ENCODE measurements at places on chromosomes 1 and 21.

GRCh38 chr1:84174051-84174556 is 30.0 kb downstream of the PRKACB start:
- DNase-seq = peak; percentile 30

- DNase-seq = no peak
These were observed 159.3 kb upstream of the SGIP1 start for GRCh38 chr1:66374561-66375111.

DNA sequence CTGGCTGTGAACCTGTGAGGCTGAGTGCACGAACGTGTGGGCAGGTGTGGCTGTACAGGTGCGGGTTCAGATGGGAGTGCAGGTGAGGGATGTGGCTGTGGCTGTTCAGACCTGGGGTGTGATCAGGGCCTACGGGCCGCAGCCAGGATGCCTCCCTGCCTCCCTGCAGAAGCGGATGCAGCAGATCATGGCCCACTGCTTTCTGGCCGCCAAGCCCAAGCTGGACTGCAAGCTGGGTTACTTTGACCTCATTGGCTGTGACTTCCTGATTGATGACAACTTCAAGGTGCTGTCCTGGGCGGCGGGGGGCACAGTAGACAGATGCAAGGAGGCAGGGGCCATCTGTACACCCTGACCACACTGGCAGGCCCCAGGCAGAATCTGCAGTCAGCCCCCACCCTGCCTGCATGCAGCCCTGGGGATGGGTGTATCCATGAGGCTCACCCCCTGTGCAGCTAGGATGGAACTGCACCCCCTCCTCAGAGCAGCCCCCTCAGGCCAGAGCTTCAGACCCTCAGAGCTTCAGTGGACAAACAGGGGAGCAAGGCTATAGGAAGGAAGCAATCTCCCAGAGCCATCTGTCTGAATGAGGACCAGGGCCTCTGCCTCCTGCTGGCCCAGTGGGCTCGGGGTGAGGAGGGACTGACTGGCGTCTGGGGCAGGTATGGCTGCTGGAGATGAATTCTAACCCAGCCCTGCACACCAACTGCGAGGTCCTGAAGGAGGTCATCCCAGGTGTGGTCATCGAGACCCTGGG is 9.8 kb downstream of the TNFRSF18 start:
- no peak for DNase-seq

DNA sequence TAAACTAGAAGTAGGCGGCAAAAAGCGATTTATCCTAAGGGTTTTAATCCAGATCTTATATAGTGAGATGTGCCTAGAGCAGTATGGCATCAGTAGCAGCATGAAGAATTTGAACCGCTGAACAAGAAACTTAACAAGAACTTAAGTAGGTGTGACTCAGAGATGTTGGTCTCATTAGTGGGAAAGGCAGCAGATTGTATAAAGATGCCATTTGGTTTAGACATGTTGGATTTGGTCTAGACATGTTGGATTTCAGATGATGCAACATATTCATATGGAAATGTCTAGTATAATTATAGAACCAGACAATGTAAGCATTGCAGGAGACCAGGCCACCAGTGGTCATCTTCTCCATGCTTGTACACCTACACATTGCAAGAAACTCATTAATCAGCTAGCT is 42.1 kb upstream of the ZP4 start:
- DNase-seq = no peak

DNA sequence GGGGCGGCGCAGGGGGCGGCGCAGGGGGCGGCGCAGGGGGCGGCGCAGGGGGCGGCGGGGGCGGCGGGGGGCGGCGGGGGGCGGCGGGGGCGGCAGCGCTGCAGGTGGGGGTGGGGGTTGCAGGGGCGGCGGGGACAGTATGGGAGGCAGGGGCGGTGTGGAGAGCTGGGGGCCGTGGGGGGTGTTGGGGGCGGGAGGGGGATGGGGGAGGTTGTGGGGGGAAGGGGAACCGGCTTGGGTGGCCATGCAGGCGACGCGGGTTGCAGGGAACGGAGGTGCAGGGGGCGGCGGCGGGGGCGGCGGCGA is 13.0 kb upstream of the SLC19A1 start:
- DNase-seq = no peak

- DNase-seq = peak; percentile 16
These were observed 56.2 kb upstream of the RASAL2 start for GRCh38 chr1:178037510-178038253.

GRCh38 chr21:46096596-46097335 is 1.1 kb upstream of the COL6A2 start:
- no peak for DNase-seq

DNA sequence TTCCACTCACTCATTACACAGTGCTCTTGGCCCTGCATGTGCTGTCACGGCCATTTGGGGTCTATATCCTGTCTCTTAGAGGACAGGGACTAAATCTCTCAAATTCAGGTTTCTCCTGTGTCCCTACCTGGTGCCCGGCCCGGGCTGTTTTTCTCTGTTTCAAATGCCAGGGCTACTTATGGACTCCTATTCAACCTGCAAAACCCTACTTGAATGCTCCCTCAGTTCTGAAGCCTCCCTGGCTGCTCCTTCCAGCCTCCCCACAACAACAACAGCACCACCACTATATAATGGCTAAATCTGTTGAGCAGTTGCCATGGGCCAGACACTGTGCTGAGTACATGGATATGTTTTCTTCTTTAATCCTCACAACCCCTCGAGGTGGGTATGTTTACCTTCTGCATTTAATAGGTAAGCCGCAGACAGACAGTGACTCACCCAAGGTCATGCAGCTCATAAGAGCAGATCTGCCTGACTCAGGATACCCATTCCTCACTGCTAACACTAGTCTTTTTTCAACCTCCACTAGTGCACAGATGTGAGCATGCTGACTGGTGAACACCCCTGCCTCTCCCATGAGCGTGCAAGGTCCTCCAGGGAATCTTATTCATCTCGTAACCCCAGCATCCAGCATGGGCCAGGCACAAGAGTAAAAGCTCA is 29.9 kb downstream of the DHRS3 start:
- no peak for DNase-seq

GRCh38 chr1:98406352-98407088 is 255.0 kb upstream of the SNX7 start:
- no peak for DNase-seq

GRCh38 chr1:44154049-44154448 is 12.6 kb upstream of the KLF18 start:
- no peak for DNase-seq

DNA sequence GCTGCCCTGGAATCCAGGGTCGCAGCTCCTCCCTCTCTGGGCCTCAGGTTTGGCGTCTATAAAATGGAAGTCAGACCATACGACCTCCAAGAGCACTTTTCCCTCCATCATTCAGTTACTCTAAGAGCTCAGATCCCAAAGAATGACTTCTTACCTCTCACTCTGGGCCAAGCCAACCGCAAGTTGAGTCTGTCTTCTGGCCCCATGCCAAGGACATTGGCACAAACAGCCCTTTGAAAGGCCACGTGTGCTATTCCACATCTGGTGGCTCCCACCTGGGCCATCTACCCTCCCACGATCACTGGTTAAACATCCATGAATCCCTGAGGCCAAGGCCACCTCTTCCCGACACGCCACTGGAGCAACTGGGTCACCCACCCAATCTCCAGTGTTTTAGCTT is 12.4 kb downstream of the SLC2A7 start:
- DNase-seq = no peak

- DNase-seq = no peak
These were observed 127.1 kb upstream of the CACYBP start for GRCh38 chr1:174872615-174873058.

DNA sequence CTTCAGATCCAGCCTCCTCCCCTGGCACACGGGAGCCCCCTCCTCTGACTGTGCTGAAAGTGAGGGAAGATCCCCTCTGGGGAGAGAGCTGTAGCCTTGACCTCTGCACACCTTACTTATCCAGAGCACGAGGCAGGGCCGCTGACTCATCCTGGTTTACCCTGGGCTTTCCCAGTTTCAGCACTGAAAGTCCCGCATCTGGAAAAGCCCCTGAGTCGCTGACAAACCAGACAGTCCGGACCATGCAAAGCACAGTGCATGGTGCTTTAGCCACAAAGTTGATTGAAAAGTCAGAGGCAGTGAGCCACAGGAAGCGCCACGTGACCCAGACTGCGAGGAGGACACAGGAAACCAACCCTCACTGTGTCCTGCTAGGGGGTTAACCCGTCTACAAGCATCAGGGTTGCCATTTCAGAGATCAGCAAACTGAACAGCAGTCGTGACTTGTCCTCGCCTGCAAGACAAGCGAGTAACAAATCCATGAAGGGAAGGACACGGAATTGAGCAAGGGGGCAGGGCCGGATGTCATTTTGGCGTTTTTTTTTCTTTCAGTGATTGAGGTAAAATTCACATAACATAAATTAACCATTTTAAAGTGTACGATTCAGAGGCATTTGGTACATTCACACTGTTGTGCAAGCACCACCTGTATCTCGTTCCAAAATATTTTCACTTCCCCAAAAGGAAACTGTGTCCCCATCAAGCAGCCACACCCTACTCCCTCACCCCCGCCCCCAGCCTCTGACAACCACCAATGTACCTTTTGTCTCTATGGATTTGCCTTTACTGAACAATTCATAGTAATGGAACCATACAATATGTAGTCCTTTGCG is 19.9 kb upstream of the IFNGR2 start:
- DNase-seq = peak; percentile 87

GRCh38 chr1:58927041-58927721 is 143.3 kb upstream of the JUN start:
- no peak for DNase-seq

- DNase-seq = no peak
These were observed 62.8 kb downstream of the NGF start for GRCh38 chr1:115275216-115275615.

- no peak for DNase-seq
These were observed 301.2 kb downstream of the DUSP10 start for GRCh38 chr1:221440658-221441057.

DNA sequence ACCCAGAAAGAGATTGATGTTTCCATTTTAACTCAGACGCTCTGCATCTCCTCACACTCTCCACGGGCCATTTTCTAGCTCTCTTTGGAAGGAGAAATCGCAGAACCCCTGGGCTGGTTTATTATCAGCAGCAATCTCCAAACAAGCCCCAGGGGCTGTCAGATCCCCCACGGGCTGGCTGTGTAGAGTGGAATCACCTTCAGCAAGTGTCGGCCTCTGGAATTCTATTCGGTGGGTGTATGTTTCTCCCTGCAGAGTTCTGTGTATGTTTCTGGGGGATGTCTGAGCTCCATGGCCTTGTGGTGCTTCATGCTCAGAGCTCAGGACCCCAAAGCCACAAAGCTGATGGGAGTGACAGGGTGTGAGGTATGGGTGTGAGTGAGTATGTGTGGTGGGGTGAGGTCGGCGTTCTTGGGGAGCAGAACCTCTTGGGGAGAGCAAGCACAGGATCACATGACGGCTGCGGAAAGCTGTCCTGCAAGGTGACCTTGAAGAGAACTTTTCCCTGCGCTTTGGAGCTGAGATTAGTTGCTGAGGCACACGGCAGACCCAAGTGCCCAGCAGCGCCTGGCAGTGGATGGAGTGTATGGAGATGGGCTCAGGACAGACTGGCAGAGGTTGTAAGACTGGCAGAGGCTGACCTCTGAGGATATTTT is 489 bp downstream of the ACOT11 start:
- DNase-seq = no peak

- no peak for DNase-seq
These were observed 6.6 kb downstream of the EIF3I start for GRCh38 chr1:32228771-32229170.

DNA sequence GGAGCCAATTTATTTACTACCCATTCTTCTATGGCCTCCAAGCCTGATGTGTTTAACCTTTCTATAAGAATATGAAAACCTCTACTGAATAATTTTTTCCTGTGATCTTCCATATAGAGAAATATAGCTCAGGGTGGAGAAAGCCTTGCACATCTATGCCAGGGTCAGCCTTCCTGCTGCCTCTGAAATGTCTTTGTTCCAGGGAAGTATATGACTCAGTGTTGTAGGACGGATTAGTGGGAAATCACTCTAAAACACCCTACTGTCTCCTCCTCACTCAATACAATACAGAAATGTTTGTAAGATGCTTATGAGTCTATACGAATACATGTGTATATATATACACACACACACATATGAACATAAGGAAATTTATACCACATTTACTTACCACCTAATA is 1044.9 kb downstream of the BRINP3 start:
- DNase-seq = no peak

DNA sequence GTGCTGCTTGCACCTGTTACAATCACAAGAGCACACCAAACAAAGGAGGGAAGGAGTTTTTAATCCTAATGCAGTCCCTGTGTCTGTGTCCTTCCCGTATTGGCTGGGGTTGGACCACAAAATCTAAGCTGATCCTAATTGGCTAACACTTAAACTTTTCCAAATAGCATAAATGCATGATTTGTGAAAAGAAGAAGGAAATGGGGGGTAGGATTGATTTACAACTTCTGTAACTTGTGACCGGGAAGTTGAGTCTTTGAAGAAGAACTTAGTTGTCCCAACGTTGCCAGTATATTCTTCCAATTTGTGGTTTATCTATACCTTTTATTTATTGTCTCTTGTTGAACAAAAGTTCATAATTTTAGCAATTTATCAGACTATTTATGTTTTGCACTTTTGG is 11.8 kb upstream of the IPP start:
- DNase-seq = no peak

GRCh38 chr1:75672528-75673393 is 51.7 kb upstream of the ACADM start:
- DNase-seq = peak; percentile 60

DNA sequence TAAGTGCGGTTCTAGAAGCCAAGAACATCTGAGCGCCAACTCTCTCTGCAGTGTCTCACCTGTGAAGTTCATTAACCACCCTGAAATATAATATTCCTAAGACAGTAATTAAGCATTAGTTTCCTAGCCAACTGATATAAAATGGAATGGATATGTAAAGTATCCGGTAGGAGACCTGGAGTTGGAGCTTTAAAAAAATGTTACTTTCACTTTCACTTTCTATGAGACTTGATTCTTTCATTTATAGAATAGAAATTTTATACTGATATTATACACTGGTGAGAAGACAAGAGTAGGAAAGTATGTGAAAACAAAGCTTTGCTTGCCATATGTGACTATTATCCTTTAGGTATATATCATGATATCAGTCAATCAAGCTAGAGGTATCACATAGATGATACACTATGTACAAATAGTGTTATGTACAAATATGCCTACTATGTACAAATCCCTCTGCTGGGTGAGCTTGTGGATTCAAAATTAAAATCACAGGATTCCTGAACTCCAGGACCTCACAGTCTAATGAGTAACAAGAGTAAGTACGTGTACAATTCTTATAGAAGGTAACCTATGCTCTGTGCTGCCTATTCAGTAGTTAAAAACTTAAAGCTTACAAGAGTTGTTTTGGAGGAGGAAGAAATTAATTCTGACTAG is 934.2 kb downstream of the TTLL7 start:
- DNase-seq = no peak

DNA sequence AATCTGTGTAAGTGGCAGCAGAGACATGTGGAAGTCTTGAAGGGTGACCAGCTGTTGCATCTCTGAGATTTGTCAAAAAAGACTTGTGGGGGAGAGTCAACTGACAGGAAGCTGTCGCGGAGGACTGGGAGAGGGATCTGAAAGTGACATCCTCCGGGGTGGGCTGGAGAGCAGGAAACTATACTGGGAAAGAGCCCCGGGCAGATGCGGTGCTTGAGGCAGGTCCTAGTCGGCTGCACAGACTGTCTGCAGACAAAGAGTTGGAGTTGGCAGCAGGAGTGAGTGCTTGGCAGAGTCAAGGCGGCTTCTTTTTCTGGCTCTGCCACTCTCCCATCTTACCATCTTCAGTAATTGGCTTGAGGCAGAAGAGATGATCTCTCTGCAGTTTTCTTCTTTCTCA is 294.0 kb upstream of the C1orf87 start:
- DNase-seq = no peak

GRCh38 chr1:87122243-87122642 is 206.4 kb upstream of the LMO4 start:
- DNase-seq = no peak

- no peak for DNase-seq
These were observed 17.5 kb upstream of the ERRFI1 start for GRCh38 chr1:8043621-8044020.

All from HFF-Myc (cell line).